CD4-positive, alpha-beta T cell treated with Interleukin-12 subunit alpha and Interleukin-12 subunit beta, for 1 hour (primary cell): ENCODE measurements at places on chromosomes 7 and 10.
A peak's percentile ranks its signal among the peaks of the same experiment; 100 is the strongest.

DNA sequence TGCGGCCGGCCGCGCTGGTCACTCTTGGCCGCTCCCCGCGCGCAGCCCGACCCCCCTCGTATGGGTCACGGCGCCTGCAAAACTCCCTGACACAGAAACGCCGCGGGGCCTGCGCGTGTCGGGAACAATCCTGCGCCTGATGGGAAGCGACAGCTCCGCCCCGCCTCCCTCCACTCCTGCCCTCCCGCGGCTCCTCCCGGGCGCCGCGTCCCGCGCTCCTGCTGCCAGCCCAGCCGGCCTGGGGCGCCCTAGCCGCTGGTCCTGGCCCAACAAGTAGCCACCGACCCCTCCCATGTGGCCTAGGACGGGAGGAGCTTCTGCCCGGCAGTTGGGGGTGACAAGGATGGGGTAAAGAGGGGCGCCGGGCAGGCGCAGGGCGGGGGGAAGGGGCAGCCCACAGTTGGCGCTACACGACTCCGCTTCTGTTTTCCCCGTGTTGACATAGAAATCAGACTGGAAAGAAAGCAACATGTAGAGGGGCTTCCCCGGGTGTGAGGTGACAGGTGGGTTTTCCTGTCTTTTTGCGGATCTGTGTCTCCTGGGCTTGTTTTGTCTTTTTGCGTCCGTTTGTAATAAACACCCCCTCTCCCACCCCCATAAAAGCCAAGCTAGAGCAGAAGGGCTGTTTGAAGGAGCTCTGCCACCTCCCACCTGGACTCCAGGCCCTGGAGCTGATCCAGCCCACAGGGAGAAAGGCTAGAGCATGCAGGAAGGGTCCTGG is 35.1 kb upstream of the PAX2 start:
- no peak for DNase-seq

DNA sequence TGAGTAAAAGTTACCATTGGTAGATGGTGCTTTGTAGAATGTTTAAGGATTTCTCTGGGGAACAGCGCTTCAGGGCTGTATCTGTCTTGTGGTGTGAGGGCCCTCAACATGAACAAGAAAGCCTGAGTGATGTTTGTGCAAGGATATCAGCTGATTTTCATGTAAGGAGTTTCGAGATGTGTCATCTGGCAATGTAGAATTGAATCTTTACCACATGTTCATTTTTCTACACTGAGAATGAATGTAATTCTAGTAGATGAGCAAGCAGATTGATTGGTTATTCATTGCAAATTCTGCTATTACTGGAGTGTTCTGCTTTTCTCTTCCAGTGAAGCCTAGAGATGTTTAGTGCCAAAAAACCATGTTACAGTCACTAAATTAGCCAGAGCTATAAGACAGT is 87.7 kb downstream of the ST7 start:
- DNase-seq, result no peak

GRCh38 chr10:101993651-101994200 is 62.2 kb downstream of the ARMH3 start:
- DNase-seq, result no peak

DNA sequence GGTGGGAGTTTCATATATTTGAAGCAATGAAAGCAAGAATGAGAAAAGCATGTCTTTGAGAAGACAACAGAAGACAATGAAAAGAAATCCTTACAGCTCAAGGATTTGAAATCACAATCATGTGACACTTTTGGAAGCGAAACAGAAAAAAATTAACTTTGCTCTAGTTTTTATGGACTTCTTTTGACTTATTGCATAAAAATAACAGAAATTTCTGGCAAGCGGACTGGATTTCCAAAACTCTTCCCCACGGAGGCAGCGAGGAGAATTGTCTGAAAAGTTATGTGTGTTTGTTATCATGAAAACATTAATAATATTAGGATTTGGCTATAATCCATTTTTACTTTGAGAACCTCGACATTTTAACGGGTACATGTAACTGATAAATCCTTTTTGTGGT is 223.3 kb downstream of the LRMDA start:
- no peak for DNase-seq

GRCh38 chr7:120741371-120742042 is 116.4 kb downstream of the TSPAN12 start:
- no peak for DNase-seq

GRCh38 chr7:133016604-133017003 is 65.3 kb downstream of the CHCHD3 start:
- no peak for DNase-seq

DNA sequence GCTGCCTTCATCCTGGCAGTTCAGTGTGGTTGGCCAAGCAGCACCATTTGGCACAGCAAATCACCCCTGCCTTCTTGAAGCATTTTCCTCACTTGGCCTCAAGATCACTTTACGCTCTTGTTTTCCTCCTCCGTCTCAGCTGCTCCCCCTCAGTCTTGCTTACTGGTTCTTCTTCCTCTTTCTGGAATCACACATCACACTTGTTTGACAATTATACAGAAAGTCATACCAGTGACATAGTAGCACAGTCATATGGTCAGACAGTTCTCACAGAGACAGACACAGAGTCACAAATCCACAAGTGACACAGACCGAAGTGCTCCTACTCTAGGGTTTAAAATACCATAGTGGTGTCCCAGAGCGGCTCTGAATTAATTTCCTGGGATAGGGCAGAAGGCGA is 43.8 kb upstream of the ARL4A start:
- DNase-seq, result no peak

- DNase-seq, result no peak
These were observed 177.8 kb downstream of the USP6NL start for GRCh38 chr10:11433657-11434056.

DNA sequence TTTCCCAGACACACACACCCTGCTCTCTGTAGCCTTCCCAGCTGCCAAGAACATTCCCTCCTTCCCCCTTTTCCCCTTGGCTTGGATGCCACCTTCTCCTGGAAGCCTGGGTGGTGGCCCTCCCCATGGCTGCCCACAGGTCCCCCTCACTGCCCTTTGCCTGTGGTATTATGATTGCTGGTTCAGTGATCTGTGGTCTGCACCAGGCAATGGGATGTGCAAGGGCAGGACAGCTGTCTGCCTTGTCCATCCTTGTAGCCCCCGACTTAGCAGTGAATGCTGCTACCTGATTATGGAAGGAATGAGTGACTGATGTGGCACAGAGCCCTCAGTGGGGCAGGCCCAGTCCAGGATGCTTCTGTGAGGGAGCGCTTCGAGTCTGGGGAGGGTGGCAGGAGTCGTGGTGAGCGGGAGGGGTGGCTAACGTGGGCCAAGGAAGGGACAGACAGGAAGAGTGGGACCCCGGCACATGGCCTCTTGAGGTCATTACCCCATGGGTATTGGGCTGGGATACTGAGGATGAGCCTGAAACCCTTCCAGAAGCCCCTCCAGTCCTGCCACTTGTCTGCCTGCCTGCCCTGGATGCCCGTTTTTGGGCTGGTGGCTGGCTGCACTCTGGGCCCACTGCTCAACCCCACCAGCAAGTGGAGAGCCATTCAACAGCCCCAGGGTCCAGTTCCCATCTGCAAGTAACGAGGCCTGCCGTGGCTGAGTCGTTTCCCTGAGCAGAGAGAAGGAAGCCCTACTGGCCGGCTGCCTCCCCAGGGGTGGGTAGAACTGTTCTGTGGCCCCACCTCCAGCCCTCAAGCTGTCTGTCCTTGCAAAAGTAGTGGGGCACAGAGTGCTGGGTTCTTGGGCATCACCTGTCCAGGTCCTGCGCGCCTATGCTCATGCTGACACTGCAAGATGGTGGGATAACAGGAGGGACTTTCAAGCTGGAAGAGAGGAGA is 8.8 kb downstream of the CHST3 start:
- DNase-seq, result no peak

DNA sequence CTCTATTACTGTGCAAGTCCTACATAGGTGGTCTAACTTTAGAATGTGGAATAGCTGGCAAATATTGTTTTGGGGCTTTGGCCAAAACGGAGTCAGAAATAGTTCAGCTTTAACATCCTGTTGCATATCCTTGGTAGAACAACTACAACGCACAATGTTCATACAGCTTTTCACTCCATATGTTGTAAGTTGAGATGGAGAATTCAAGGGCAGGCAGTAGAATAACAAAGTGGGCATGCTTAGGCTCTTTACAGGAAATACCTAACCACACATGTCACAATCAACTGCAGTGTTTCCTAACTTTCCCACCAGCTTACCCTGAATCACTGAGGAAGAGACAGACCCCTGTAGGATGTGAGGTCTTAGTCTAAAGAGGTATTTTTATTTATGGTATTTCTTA is 122.3 kb downstream of the PPP1R3A start:
- no peak for DNase-seq

- DNase-seq, result no peak
These were observed 2.3 kb downstream of the KNDC1 start for GRCh38 chr10:133162178-133162909.

DNA sequence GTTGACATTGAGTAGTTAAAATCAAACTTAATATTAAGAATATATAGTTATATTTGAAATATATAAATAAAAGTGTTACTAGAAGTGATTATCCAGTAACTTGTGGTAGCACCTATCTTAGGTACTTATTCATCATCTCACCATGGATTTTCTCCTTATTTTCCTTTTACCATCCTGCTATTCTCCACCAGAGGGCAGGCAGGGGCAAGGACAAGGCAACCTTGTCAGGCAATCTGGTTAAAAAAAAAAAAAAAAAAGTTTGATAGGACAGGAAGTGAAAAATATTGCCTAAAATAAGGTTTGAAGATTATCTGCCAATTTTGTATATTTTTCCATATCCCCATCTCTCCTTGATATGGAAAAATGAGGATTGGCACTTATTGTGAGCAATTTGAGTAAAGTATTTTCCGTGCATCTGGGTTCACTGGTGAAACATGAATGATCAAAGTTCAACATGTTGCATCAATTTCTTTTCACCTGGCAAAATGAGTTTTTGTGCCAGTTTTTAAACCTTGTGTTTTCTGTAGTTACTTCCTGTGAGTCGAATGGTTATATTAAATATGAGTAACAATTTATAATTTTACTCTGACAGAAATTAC is 256.7 kb downstream of the AGMO start:
- DNase-seq, result no peak

DNA sequence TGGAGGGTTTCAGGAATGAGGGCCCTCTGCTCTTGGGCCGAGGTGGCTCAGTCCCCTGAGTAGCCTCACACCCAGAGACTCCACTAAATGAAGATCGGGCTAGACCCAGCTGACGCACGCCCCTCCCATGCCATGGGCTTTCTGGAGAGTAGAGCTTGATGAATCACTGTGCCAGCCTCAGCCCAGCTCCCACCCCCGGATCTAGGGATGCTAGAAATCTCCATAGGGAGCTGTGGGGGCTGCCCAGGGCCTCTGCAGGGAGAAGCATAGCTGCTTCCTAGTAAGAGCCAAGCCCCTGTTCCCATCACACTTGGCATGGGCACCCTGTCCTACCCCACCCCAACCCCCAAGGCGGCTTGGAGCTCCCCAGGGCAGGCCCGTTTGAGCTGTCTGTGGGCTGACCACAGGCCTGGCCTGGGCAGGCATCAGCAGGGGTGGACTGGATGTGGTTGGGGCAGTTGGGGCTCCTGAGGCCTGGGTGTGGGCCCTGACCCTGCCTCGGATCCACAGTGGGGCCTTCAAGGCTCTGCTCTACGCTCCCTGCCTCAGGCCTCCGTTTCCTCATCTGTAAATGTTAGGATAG is 121.2 kb downstream of the ZMIZ1 start:
- DNase-seq, result no peak

DNA sequence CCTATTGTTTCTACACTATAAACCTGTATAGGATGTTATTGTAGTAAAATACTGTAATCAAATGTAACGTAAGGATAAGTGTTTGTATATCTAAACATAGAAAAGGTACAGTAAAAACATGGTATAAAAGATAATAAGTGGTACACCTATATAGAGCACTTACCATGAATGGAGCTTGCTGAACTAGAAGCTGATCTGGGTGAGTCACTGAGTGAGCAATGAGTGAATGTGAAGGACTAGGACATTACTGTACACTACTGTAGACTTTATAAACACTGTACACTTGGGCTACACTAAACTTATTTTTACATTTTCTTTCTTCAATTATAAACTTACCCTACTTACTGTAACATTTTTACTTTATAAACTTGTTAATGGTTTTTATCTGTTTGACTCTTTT is 732.9 kb upstream of the LRRN3 start:
- no peak for DNase-seq

DNA sequence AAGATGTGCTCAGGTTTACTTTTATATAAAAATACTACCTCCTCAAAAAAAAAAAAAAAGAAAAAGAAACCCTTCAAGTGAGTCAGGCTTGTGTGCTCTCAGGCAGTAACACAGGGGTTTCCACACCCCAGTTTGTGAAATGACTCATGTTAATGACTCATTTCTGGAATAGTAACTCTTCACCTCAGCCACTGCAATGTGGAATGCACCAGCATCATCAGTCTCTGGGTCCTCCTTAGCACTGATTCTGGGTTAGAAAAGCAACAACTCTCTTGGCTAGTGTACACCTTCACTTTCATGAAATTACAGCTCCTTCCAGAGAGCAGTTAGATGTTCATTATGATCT is 110.6 kb downstream of the EMX2 start:
- DNase-seq, result peak; percentile 7

DNA sequence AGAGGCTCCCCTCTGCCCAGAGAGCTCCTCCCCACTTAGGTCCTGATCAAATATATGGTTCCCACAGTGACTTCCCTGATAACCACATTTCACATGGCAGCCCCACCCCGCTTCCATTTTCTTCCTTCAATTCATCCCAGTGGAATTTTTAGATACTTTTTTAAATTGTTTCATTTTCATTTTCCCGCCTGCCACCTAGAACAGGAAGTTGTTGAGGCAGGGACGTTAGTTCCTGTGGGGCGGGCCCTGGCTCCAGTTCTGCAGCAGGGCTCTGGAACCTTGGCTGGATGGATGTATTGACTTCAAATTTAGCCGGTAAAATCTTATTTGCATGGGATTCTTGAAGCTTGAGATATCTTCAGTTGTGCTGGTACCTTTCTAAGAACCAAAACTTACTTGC is 226.6 kb downstream of the PAXIP1 start:
- DNase-seq, result no peak

DNA sequence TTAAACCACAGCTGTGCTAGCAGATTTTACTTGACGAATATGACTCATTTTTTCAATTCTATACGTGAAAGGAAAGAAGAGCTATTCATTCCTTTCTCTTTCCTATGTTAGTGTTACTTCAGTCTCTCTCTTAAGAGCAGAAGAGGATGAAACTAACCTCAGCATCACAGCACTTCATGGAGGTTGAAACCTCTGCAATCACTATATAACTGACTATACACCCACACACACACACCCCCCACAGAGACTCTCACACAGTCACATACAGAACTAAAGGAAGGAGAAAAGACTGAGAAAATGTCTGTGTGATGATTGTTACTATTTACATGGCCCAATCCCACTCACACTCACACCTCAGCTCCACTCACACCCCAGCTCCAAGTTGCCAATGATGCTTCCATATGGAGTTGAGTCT is 104.2 kb downstream of the KIF20B start:
- DNase-seq, result no peak

GRCh38 chr10:77562742-77563141 is 74.9 kb downstream of the KCNMA1 start:
- no peak for DNase-seq

GRCh38 chr10:74822521-74823089 is 3.8 kb upstream of the KAT6B start:
- no peak for DNase-seq
